ENCODE measurements at places on chromosomes 3 and 15.

DNA sequence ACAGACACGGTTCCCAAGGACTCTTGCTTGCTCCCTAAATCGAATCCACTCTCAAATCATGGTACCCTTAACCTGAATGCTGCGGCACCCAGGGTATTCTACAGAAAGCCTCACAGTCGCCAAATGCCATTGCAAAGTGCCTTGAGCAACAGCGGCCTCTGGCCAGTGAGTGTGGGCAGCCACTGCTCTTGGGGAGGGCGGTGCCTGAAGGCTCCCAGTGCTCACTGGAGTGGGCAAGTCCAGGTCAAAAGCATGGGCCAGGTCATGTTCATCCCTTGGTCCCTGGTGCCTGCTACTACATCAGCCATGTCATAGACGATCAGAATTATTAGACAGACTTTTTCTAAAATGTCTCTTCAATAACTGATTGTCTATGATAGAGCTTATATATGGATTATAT lies 82.5 kb downstream of the ADAMTS17 start:
- DNase-seq: no peak

GRCh38 chr3:39136533-39137434 lies 16.6 kb downstream of the CSRNP1 start:
- no peak for DNase-seq

GRCh38 chr3:64072126-64072525 lies 48.8 kb upstream of the PSMD6 start:
- DNase-seq: no peak

DNA sequence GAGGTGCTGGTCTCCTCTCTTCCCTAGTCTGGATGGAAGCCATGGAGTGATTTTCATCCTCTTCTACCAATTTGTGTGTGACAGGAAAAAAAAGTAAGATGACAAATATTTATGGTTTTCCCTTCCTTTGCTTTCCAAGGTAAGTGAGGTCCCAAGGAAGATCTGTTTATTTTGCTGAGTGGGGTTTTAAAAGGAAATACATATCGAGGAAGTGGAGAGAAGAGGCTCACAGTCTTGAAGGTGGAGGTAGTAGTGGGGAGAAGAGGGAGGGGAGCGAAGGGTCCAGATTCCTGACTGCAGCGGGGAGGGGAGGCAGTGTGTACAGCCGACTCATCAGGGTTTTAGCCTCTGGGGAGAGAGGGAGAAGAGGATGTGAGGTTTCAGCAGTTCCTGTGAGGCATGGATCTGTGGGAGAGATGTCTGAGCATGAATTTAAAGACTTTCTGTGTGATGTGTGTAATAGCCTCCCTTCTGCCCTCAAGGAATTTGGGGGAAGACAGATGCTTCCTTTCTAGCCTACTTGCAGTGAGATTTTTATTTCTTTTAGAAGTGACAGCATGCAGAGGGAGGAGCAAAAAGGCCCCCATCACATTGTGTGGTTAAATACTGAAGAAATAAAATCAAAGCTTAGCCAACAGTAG lies 272.4 kb downstream of the THRB start:
- DNase-seq: no peak

- DNase-seq: peak; percentile 14
Measured at GRCh38 chr3:128426128-128426921, 40.4 kb downstream of the DNAJB8 start.

DNA sequence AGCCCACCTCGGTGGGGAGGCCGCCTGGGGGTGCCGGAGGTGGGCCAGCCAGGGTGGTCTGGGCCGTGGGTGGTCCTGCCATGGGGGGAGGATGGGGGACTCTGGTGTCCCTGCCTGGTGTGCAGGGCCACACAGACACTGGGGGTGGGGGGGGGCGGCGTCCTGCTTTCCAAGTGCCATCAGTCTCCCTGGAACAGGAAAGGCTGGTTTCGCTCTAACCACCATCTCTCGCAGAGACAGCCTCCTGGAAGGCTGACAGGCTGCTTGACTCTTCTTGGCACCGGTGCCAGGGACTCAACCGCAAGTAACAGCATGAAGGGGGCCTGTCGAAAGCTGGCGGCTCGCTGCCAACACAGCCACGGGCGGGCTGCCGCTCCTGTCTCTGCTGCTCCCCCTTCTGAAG lies 40.3 kb downstream of the RGMA start:
- DNase-seq: no peak

DNA sequence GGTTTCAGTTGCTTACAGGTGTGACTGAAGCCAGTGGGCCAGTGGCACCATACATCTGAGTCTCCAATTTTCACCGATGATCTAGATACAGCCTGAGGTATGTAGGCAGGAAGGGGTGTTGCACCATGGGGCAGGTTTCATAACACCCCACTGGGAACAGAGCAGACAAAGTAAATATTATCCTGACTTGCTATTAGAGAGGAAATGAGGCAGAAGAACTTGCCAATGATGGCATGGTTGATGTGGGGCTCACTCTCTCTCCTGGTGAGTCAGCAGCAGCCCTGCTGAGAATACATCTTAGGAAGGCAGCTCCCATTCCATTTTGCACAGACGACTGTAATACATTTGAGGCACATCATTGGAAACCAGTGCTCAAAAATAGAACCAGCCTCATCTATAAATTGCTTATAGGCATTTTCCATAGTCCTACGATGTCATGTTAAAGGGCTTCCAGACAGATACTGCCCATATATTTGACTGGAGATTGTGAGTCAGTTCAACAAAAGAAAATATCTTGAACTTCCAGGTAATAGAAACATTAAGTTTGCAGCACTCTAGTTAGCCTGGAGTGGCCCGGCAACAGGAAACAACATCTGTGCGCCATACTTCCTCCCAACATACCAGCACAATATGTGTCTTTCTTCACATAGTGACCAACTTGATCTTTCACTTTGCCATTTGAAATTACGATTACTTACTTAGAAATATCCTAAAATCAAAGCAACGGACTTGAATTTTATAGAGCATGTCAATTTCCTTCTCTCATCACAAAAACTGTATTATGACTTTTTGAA lies 175.5 kb downstream of the NECTIN3 start:
- no peak for DNase-seq

- DNase-seq: peak; percentile 68
Measured at GRCh38 chr15:99100245-99101173, 4.4 kb upstream of the SYNM start.

- no peak for DNase-seq
Measured at GRCh38 chr3:127234778-127235177, 41.8 kb downstream of the PRR23E start.

- DNase-seq: no peak
Measured at GRCh38 chr15:70763950-70764730, 782 bp upstream of the UACA start.

GRCh38 chr3:75220932-75221331 lies 443.2 kb upstream of the FRG2C start:
- no peak for DNase-seq

- no peak for DNase-seq
Measured at GRCh38 chr3:60809857-60810610, 441.2 kb downstream of the FHIT start.

GRCh38 chr3:13538520-13539291 lies 10.2 kb upstream of the FBLN2 start:
- DNase-seq: no peak

- DNase-seq: no peak
Measured at GRCh38 chr3:21893242-21893641, 142.2 kb upstream of the ZNF385D start.

DNA sequence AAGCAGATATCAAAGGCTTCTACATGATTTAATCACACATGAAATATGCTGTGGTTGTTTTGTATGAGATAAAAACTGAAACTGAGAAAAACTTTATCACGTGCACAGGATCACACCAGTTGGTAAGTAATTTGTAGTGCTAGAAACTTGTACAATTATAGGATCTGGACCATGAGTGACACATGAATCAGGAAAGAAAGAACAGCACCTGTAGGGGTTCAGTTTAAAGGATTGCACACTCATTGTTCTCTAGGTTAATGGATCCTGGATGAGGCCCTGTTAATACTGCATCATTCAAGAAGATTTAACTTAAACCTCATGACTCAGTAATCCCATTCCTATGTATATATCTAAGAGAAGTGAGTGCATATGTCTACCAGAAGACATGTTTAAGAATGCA lies 87.9 kb downstream of the STT3B start:
- DNase-seq: no peak

- DNase-seq: no peak
Measured at GRCh38 chr3:60967141-60967540, 284.1 kb downstream of the FHIT start.

GRCh38 chr3:184815046-184815930 lies 3.3 kb downstream of the VPS8 start:
- DNase-seq: peak; percentile 55

DNA sequence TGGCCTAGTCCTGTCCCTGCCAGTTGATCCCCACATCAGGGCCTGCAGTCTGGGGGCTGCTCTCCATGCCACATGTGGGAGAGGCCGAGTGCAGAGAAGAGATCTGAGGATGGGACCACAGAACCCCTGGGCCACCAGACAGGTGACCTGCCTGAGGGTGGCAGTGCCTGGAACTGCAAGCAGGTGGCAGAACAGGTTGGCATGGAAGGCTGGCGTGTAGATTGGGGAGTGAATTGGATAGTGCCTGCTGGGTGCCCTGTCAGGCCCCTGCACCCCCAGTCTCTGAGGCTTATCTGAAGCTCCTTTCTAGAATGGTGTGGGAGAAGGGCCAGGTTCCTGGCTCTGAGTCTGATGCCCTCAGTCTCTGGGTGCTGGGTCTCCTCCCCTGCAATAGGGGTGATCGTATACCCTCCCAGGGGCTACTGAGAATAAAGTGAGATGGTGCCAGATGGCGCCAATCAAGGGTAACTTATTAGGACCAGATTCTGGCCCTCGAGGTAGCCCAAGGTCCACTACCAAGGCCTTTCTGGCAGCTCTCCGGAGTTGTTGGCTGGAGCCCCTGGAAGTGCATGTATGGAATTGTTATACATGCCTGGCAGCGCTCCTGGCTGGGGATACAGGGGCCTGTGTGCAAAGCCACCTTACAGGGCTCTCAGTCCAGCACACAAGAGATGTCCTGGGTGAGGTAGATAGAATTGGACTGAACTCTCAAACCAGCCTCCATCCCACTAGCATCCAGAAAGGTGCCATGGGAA lies 15.7 kb downstream of the C3orf18 start:
- DNase-seq: no peak

- DNase-seq: no peak
Measured at GRCh38 chr3:58899159-58899952, 150.5 kb downstream of the CFAP20DC start.

DNA sequence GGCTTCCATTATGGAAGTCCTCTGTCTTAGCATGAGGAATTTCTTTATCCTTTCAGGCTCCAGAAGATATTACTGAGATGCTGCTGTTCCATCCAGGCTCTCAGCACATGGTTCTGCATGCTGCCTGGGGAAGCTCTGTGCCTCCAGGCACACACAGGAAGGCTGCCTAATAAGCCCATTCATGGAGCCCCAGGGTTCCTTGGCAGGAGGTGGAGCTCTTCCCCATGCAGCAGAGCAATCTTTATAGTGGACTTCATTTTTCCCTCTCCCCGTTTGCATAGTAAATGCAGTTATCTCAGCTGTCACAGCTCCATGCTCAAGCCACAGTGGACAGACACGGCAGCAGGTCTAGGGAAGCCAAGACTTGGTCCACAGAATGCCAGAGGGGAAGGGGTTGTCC lies 57.6 kb downstream of the BOC start:
- DNase-seq: no peak

DNA sequence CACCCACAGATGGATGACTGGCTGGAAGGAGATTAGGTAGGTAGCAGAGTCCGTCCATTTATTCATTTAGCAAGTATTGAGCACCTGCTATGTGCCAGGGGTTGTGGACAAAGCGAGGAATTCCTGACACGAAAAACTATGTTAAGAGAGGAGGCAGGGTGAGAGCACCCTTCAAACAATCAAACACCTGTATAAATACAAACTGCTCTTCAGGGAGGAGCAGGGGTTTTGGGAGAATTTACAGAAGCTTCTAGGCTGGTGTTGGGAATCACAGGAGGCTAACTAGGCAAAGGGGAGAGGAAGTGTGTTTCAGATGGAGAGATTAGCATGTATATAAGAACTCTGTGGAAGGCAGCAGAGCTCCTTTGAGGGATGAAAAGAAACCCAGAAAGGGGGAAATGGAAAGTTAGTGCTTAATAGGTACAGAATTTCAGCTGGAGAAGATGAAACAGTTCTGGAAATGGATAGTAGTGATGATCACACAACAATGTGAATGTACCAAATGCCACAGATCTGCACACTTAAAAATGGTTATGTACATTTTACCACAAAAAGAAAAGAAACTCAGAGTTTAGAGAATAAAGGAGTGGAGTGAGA lies 805 bp upstream of the SEC22C start:
- no peak for DNase-seq

GRCh38 chr3:146184241-146185015 lies 23.4 kb upstream of the PLOD2 start:
- no peak for DNase-seq

DNA sequence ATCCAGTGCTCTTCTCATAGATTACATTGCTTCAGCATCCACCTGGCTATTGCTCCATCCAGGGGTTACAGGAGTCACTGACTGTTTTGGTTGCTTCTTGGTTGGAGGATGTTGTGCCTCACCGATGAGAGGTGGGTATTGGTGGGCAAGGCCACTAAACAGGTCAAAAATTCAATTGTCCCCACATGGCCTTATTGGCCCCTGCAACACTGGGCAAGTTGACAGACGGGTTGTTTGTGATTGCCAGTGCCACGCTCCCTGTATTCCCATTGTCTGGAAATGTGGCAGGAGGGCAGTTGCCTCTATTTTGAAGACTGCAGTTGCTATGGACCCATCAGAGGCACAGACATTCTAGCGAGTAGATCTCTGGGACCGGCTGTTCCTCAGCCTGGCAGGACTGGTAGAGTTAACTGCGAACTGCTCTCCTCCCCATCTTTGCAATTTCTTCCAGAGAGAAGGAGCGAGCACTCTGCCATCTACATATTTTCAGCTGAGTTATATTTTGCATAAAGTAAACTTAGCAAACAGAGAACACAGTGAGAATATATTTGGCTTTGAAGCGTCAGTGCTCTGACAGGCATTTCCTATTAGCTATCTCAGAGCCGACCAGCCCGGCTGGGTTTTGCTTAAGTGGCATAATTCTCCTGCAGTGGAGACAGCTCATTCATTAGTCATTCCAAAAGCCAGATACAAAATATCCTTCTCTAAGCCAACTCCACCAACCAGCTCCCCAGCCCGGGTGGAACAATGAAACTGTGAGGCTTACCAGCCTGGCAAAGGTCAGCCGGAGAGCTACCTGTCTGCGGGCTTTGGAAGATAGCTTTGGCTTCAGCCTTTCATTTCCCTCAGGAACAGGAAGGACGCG lies 26.0 kb upstream of the MAGEF1 start:
- no peak for DNase-seq

- no peak for DNase-seq
Measured at GRCh38 chr15:100601617-100602063, 344 bp downstream of the LINS1 start.

DNA sequence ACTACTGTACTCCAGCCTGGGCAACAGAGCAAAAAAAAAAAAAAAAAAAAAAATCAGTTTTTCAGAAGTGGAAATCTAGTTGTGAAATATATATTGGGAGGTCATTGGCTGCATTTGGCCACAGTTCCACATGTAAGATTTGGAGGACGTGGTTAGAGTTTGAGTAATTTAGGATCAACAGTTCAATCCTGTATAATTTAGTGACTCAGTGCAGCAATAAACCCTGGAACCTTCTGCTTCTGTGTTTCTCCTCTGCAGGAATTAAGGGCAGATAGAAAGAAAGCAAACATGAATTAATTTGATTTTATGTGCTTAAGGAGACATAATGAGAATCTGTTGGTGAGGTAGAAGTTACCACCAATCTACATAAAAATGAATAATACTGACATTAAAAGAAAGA lies 347.0 kb downstream of the PTPRG start:
- no peak for DNase-seq

- no peak for DNase-seq
Measured at GRCh38 chr3:124846189-124846588, 41.0 kb downstream of the ITGB5 start.
